ENCODE measurements at places on chromosomes 2 and 18.

- no peak for DNase-seq
Observed at GRCh38 chr2:8456151-8457091, 225.4 kb upstream of the ID2 start.

DNA sequence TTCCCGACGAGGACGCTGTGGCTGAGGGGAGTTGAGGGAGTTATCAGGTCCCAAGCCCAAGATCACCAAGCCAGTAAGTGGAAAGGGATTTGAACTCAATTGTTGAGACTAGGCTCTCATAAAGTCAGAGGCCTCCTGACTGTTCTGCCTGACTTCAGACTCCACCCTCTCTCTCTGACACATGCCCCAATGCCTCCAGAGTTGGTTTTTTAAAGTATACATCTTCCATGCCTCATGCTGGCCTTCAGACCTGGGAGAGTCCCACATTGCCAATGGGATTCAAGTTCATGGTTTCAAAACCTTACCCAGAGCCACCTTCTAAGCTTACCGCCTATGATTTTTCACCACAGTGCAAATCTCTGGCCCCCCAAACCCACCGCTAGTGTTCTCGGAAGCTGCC is 100.8 kb downstream of the RTN4 start:
- no peak for DNase-seq

- no peak for DNase-seq
Observed at GRCh38 chr2:84297155-84297554, 161.9 kb downstream of the SUCLG1 start.

DNA sequence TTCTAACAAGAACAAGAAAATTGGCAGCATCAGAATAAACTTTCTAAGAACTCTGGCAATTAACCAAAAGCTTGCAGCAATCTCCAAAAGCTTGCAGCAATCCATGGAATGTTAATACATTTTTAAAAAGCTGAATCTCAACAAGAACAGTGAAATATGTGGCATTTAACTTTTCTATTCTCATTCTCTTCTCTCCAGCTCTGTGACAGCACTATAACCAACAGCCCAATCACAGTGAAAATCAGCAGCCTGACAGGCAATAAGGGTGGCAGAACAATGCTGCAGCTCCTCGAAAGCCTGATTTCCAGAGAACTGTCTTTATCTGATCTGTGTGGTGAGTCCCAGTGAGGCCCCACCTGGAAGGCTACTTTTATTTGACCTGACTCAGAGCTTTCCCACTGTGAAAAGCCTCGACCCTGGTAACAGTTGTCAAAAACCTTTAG is 60.0 kb downstream of the TMEM131 start:
- no peak for DNase-seq

DNA sequence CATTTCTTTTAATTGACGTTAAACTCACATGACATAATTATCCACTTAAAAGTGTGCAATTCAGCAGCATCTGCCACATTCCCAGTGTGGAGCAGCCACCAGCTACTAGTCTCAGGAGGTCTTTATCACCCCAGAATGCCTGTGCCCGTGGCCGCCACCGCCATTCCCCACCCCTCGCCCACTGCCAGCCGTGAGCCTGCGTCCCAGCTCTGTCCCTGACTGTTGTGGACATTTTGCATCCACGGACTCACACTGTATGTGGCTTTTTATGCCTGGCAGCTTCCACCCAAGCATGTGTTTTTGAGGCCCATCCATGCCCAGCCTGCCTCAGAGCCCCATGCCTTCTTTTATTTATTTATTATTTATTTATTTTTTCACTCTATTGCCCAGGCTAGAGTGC is 9.2 kb downstream of the BOK start:
- no peak for DNase-seq

- no peak for DNase-seq
Observed at GRCh38 chr2:145789636-145790035, 1269.7 kb upstream of the ZEB2 start.

DNA sequence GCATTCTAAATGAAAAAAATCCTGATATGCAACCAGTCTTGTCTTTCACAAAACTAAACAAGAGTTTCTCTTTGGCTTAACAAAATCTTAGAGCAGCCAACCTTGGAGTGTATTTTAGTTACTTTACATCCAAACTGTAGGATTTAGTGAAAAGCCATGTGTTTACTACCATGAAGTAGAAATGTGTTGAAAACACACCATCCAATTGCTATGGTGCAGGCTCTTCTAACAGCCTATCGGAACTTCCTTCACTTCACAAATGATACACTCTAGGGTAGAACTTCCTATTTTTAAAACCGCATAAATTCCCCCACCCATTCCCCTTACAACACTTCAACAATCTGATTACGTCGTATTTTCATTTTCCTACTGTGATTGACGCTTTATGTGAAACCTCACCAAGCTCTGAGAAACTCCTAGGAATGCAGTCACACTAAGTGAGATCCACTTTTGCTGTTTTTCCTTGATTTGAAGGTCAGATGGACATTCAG is 74.4 kb upstream of the MAP4K4 start:
- DNase-seq, result no peak

- no peak for DNase-seq
Observed at GRCh38 chr2:236679884-236680860, 110.5 kb downstream of the ACKR3 start.

GRCh38 chr2:217694291-217694690 is 308.5 kb downstream of the TNS1 start:
- DNase-seq, result no peak

DNA sequence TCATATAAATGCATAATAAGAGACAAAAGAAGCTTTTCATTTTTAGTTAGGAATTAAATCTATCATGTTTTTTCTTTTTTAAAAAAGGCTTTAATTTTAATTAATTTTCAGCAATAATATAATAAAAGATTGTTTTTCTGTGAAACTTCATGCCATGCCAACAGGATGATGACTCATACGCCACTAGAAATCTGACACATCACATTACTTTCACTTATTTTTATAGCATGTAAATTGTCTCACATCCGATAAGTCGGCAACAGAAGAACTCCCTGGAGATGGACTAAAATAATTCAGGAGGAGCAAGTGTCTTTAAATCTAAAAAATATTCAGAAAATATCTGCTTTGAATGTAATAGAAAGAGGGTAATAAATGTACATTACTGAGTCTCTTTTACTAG is 1024.2 kb upstream of the ACVR2A start:
- DNase-seq, result peak; percentile 26

DNA sequence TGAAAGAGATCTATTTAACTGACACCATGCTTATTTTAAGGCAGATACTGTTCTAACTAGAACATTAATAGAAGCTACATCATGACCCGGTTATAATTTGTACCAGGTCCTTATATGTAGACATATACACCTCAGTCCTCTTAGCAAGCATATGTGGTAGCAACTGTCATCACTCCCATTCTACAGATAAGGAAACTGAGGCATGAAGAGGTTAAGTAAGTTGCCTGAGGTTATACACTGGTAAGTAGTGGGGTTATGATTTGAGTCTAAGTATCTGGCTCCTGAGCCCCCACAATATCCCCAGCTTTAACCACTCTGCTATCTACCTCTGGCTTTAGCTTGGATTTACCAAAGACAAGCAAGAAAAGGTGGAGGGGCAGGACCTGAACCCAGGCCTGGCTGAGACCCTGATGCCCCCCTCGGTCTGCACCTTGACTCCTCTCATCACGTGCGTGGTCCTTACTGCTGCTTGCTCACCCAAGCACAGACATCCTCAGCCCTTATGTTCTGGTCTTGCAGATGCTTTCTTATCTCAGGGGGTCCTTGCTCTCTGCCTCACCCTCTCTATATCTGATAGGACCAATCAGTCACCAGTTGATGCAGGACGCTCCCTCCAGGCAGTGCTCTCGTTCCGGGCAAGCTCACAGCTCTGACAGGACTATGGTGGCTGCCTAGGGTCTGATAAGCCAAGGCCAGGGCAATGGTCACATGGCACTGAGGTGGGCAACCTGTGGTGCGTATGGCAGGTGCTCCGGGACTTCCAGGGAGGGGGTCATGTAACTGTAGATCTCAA is 4.0 kb downstream of the DYSF start:
- DNase-seq, result no peak

DNA sequence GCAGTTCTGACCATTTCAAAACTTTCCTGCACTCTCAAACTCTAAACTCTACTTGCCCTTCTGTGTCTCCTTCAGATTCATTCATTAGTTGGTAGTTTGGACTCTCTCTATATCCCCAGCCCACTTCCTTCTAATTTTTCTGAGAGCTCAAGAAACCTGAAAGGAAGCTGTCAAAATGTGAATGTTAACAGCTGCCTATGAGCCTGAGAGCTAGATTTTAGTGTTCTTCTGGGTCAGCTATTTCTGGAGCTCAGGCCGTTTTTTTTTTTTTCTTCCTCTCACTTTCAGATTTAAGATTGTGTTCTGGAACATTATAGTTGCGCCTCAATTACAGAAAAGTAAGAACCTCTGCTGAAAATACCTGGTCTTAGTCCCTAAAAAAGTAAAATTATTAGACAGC is 73.1 kb downstream of the RTN4 start:
- DNase-seq, result no peak

Data from SK-MEL-5 (cell line).